CD14-positive monocyte (primary cell): ENCODE measurements at places on chromosomes 4 and X. TPM values are rescaled to one million over a fixed set of nuclear protein-coding genes. Genes with fewer than 3 reads are reported as not detected.

DNA sequence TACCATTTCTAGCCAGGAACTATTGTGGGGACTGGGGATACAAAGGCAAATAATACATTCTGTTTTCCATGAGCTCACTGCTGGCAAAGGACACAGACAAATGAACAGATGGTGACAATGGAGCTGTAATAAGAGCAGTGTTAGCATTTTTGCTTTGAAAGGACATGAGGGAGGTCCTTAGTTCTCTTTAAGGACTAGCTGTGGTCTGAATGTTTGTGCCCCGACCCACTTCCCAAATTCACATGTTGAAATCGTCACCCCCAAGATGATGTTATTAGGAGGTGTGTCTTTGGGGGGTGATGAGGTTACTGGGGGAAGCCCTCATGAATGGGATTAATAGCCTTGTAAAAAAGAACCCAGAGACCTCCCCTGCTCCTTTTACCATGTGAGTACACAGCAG is 30.3 kb downstream of the CCNG2 start:
- no peak for DNase-seq

Gene CLDN34
- not detected for polyA plus RNA-seq

GRCh38 chrX:2664502-2664901 is 26.6 kb upstream of the CD99 start:
- no peak for DNase-seq

DNA sequence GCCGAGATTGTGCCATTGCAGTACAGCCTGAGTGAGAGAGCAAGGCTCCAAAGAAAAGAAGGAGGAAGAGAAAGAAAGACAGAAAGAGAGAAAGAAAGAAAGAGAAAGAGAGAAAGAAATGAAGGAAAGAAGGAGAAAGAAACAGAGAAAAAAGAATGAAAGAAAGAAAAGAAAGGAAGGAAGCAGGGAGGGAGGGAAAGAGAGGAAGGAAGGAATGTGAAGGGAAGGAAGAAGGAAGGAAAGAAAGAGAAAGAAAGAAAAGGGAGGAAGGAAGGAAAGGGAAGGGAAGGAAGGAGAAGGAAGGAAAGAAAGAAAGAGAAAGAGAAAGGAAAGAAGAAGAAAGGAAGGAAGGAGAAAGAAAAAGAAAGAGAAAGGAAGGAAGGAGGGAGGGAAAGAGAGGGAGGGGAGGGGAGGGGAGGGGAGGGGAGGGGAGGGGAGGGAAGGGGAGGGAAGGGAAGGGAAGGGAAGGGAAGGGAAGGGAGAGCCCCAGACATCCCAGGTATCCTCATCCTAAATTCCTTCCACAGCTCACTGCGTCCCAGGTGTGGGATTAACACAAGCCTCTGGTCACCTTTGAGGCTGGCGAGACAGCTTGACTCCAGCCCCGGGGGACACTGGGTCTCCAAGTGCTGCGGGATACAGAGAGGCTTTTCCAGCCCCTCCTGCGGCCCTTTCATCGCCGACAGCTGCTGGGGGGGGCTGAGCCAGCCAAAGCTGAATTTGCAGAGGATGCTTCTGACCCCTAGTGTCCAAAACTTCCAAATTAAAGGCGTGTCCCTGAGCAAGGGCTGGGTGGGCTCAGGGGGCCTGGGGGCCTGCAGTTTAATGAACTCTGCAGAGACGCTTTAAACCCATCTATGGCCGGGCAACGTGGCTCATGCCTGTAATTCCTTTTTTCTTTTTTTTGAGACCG is 24.2 kb upstream of the CSF2RA start:
- DNase-seq = peak; percentile 14

GRCh38 chr4:174284487-174284886 is 776 bp downstream of the CEP44 start:
- no peak for DNase-seq

- no peak for DNase-seq
Measured at GRCh38 chrX:38558686-38559085, 2.7 kb upstream of the TSPAN7 start.

DNA sequence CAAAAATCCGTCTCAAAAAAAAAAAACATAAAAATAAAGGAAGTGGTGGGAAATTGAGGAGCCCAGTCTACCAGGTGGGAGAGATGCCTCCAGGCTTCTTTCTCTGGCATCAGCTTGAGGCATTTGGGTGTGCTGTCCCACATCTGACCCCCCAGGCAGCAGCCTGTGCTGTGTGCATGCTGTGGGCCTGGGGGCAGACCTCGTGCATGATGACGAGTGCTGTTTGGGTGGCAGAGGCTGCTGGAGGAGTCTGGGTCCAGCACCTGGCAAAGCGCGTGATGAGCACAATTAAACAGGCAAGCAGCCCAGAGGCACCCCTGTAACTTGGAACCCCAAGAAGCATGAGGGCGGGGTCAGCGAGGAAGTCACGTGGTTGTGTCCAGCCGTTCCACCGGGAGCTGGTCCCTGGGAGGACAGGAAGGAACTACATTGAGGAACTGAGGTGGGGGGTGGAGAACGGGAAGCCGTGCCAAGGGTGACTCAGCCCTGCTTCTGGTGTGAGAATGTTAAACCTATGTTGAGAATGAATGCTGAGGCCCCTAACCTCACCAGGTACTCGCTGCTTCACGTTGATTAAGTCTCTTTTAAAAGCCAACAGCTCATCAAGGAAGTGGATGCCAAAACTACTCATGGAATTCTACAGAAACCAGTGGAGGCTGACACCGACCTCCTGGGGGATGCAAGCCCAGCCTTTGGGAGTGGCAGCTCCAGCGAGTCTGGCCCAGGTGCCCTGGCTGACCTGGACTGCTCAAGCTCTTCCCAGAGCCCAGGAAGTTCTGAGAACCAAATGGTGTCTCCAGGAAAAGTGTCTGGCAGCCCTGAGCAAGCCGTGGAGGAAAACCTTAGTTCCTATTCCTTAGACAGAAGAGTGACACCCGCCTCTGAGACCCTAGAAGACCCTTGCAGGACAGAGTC is 6.1 kb downstream of the TACC3 start:
- peak; percentile 90 for DNase-seq

- DNase-seq = no peak
Measured at GRCh38 chr4:91837608-91838029, 466.1 kb upstream of the GRID2 start.

Gene SCFD2
- 9.4 TPM for polyA plus RNA-seq

GRCh38 chrX:2756548-2756947 is 4.7 kb downstream of the XG start:
- DNase-seq = no peak

GRCh38 chr4:54586320-54586955 is 71.3 kb upstream of the KIT start:
- DNase-seq = no peak

GRCh38 chrX:38860106-38861013 is 59.1 kb downstream of the MID1IP1 start:
- DNase-seq = no peak

Gene BST1
- polyA plus RNA-seq = 297 TPM

Gene TEX11
- polyA plus RNA-seq = not detected

Gene PDE6B
- polyA plus RNA-seq = 6.3 TPM

DNA sequence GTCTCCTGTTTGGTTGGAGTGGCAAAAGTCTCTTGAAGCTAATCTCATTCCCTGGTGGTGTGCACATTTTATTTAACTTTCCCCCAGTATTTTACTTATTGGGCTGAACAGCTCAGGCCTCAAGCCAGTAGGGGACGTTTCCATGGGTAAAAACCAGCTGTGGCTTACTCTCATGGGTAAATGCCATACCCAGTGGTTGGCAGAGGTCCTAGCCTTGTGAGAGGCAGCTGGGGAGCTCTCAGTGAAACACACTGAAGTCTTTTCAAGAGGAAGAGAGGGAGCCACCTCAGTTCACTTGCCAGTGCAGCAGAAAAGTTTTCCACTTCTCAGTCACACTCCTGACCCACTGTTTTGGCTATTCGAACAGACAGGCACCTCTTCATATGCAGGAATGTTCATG is 1964.2 kb downstream of the ARAP2 start:
- DNase-seq = no peak

DNA sequence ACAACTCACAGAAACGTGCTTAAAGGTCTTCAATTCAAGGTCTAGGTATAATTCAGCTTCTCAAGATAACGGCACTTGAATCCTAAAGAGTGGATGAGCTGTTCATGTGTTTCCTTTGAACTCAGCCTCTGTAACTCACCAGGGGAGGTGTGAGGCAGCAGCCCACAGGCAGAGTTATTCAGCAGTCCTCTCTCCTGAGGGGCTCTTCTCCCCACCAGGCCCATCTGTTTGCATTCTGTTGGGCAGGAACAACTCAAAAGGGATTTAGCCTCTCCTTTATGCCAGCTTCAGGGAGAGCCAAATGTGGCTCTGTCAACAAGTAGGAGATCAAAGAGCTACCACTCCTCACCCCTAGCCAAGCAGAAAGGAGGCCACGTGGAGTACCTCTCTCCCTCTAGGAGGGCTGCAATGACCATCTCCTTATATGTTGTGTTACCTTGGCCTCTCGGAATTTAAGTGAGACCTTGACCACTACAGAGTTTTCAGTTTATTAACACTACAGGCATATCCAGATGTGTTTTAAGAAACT is 151.2 kb downstream of the SPATA18 start:
- DNase-seq = no peak

Gene PSAPL1
- polyA plus RNA-seq = not detected
